8988T (cell line): ENCODE measurements at places on chromosomes 6 and 20.

- no peak for DNase-seq
These were observed 2.0 kb upstream of the MAFB start for GRCh38 chr20:40690836-40691565.

- DNase-seq, result no peak
These were observed 842 bp downstream of the SLC25A27 start for GRCh38 chr6:46653439-46654195.

GRCh38 chr6:148817689-148818088, 70.9 kb downstream of the UST start:
- DNase-seq, result no peak

GRCh38 chr6:34514112-34514511, 42.0 kb downstream of the SPDEF start:
- no peak for DNase-seq

GRCh38 chr6:150235218-150235617, 92.4 kb downstream of the PPP1R14C start:
- no peak for DNase-seq

DNA sequence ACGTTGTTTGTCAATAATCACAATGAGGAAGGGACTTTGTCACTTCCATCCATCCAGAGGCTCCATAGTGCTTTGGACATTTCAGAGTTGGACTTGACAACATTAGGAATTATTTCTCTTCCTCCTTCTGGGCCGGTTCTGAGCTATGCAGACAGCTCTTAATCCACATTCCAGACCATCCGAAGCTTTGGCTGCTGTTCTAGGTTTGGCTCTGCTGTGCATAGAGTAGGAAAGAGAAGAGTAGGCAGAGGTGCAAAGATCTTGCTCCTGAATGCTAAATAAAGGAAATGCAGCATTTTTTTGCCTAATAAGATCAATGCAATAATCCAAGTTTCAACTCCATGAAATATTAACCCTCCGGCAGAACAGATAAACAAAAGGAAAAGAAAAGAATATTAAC, 251.8 kb upstream of the PRND start:
- no peak for DNase-seq

GRCh38 chr6:25193460-25194171, 85.6 kb upstream of the CARMIL1 start:
- no peak for DNase-seq

GRCh38 chr6:23180504-23181293, 611.3 kb downstream of the HDGFL1 start:
- DNase-seq, result no peak
